Colonic mucosa (tissue), 4 donors: ENCODE measurements at places on chromosomes 12 and 14.

DNA sequence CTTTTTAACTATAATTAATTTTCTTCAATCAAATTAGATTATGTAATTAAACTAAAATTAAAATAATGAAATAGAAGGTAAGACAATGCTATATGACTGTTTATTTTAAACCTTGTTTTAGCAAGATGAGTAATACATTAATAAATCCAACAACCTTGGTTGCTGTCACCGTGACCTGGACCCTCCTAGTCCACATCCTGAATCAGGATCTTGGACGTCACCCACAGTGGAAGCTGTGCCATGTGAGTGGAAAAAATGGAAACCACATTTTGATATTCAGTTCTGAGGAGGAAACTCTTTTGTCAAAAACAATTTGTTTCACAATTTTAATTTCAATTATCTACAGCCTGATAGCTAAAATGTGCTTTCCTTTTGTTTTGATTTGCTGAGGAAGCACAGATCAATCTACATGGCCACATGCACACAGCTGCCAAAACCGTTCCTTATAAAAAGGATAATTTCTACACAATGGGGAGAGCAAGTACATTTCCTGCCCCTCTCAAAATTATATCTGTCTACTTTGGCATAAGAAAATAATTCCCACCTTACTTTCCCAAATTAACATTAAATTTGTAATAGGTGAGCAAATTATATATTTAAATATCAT lies 255.5 kb downstream of the RASSF9 start:
- no peak overlapping the region for H3K27ac ChIP-seq
- no peaks in the 10 kb centered on the region for H3K36me3 ChIP-seq
- H3K27me3 ChIP-seq: no peaks in the 10 kb centered on the region
- no peak for DNase-seq
- no peak overlapping the region for H3K4me3 ChIP-seq

DNA sequence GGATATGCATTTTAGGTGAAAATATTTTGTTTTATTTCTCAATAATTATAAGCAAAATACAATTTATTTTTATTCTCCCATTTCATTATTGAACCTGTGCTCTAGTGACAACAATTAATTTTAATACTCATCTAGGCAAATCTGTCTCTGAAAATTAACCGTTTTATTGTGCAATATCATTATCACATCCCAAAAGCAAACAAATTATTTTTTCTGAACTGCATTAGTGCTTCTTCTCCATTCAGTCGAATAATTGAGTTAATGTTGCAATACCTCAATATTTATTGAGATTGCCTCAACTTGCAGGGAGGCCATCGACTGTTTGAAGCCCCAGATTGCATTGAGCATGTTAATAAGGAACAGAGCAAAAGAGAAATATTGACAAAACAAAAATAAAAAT lies 303.2 kb upstream of the LRFN5 start:
- no peaks in the 10 kb centered on the region for H3K36me3 ChIP-seq
- no peak overlapping the region for H3K27ac ChIP-seq
- no peaks in the 10 kb centered on the region for H3K27me3 ChIP-seq
- H3K4me3 ChIP-seq: no peak overlapping the region

- no peaks in the 10 kb centered on the region for H3K4me1 ChIP-seq
- no peaks in the 10 kb centered on the region for H3K36me3 ChIP-seq
- DNase-seq: no peak
- H3K27ac ChIP-seq: no peak overlapping the region
- no peak overlapping the region for H3K4me3 ChIP-seq
Measured at GRCh38 chr12:83323866-83324265, 637.2 kb downstream of the TMTC2 start.

DNA sequence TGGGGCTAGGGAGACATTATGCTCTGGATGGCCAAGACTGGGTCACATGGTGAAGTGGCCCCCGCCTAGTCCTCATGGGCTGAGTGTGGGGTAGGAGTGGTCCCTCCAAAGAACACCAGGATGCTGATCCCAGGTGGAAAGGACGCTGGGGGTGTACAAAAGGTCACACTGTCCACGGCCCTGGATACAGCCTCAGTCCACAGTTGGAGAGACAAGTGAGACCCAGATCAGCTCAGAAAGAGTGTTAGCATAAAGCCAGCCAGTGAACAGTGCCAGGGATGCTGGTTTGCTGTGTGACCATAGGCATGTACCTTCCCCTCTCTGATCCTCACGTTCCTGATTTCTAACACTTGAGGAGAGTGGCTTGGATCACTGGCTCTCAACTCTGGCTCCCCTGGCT lies 13.4 kb upstream of the OAS2 start:
- DNase-seq: no peak
- H3K27ac ChIP-seq: no peak overlapping the region
- no peaks in the 10 kb centered on the region for H3K27me3 ChIP-seq

DNA sequence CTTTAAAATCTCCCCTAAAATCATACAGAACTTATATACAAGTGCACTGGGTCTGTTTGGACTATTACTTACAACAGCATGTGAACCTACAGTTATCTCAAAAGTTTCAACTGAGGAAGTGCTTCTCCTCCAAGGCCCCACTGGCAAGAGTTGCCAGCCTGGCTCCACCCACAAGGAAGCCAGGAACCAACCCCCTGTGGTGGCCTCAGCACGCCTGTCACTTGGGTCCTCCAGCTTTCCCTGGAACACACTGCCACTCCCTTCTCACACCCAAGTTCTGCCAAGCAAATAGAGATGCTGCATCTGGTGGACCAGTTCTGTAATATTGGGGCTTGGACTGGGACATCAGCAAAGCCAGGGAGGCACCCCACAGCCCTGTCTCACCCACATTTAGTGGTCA lies 115.4 kb downstream of the GCH1 start:
- H3K4me1 ChIP-seq: no peaks in the 10 kb centered on the region
- no peaks in the 10 kb centered on the region for H3K27me3 ChIP-seq
- no peak for DNase-seq

GRCh38 chr12:50211392-50212070 lies 44.4 kb upstream of the CERS5 start:
- no peak for DNase-seq
- H3K36me3 ChIP-seq: no peaks in the 10 kb centered on the region
- H3K4me3 ChIP-seq: no peak overlapping the region
- H3K4me1 ChIP-seq: no peaks in the 10 kb centered on the region
- no peaks in the 10 kb centered on the region for H3K27me3 ChIP-seq
- peak overlapping the region; percentile 19 for H3K27ac ChIP-seq

GRCh38 chr12:90987101-90987500 lies 17.7 kb downstream of the EPYC start:
- no peaks in the 10 kb centered on the region for H3K4me1 ChIP-seq
- H3K36me3 ChIP-seq: no peaks in the 10 kb centered on the region
- DNase-seq: no peak
- no peaks in the 10 kb centered on the region for H3K27me3 ChIP-seq
- no peak overlapping the region for H3K4me3 ChIP-seq

- no peaks in the 10 kb centered on the region for H3K27me3 ChIP-seq
- H3K4me1 ChIP-seq: no peaks in the 10 kb centered on the region
- H3K4me3 ChIP-seq: no peak overlapping the region
Measured at GRCh38 chr14:101889898-101890297, 74.5 kb upstream of the DYNC1H1 start.
